ENCODE measurements at places on chromosomes 4 and X.
A peak's percentile ranks its signal among the peaks of the same experiment; 100 is the strongest.

DNA sequence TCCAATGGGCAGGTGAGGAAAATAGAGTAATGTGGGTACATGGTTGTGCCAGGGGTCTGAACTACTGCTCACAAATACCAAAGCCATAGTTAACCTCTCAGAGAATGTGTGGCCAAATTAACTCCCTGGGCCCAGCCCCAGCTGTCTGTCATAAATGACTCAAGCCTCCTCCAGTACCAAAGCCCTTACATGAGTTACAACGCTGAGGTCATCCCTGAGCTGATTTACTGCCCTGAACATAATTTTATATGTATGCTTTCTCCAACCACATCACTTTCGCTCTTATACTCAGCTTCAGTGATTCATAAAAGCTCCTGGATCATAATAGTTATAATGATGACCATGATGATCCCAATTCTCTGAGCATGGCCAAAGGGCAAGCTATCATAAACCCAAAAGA lies 283.9 kb downstream of the NKX6-1 start:
- no peak for DNase-seq

DNA sequence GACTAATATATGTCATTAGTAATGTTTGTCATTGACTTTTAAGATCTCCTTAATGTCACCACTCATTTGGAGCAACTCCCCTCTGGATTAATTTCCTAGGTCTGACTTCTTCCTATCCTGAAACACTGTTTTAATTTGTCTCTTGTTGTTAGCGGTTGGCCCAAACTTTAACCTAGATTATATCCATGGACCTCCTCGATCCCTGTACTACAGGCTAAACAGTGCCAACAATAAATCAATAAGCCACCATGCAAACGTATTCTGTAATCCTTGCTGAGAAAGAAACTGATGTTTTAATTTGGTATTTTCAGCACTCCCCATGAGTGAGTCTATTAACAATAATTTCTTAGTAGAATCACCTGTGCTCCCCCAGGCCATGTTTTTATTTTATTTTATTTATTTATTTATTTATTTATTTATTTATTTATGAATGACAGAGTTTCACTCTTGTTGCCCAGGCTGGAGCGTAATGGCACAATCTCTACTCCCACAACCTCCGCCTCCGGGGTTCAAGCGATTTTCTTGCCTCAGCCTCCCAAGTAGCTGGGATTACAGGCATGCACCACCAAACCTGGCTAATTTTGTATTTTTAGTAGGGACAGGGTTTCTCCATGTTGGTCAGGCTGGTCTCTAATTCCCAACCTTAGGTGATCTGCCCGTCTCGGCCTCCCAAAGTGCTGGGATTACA lies 204.1 kb downstream of the IL15 start:
- DNase-seq: no peak

DNA sequence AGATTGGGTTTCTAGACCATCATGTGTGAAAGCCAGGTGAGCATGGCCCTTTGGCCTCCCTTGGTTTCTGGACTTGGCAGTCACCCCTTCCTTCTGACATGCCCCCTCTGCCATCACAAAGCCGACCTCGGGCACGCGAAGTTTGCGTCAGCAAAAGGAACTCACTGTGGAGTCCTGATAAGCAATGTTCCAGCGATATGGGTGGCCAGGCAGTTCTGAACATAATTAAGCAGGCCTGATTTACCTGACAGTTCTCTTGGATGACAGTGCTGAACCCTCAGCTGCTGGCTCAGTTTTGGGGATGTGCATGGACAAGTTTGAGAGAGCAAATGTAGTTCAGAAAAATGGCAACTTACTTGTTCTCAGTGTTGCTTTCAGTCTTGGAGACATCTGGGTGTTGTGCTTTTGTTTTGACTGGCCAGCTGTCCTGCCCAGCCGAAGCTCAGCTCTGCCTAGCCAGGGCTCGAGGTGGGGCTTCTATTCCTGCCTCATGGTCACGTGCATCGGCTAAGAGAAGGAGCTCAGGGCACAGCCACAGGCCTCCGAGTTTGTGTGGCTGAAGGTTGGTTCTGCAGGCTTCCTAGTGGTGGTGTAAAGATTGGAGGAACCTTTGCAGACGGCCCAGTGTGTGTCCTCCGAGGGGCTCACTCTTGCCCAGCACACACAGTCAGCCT lies 78.3 kb downstream of the CLDN34 start:
- DNase-seq: no peak

- no peak for DNase-seq
Measured at GRCh38 chr4:17103231-17103630, 204.8 kb upstream of the LDB2 start.

DNA sequence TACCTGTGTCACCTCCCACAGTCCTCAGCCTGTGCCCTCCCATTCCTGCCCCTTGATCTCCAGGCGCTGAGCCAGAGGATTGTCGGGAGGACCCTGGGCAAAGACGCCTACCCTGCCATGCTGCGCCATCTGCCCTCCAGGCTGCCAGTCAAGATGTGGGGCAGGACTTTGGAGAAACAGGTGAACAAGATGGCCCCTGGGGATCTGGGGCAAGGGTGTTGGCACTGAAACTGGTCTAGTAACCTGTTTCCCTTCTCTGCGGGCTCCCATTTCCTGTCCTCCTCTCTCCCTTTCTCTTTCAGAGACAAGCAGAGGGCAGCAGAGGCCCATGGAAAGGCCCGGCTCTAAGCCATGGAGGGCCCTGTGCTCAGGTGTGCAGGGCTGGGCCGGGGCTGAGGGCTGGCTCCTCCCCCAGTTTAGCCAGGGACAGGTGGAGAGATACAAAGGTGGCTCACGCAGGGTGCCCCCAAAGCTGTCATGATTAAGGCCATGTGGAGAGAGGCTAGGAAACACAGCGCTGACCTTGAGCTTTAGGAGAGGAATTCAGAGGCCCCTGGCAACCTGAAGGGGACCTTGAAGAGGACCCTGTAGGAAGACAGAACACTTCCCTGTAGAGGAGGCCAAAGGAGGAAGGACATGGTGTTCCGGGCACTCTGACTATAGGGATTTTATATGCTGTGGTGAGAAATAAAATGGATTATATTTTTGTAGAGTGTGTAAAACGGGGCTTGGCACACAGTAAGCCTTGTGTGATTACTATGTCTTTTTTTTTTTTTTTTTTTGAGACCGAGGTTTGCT lies at the start of gene GLOD5:
Gene GLOD5 (plus strand): TSS at position 74 of the 798 bp plus-strand sequence. CDS start 44 bp downstream, at position 118.
- no peak for DNase-seq

GRCh38 chrX:51496501-51497291 lies at the start of gene NUDT11:
Gene NUDT11, minus strand, starts transcription at chrX:51496592. Its CDS starts 148 bp downstream, at chrX:51496444.
- DNase-seq: peak; percentile 53

- DNase-seq: no peak
Measured at GRCh38 chr4:152117933-152118507, 357.2 kb upstream of the GATB start.

GRCh38 chr4:7424553-7425111 lies 10.1 kb downstream of the PSAPL1 start:
- DNase-seq: peak; percentile 5

- no peak for DNase-seq
Measured at GRCh38 chr4:106022454-106022853, 127.2 kb downstream of the NPNT start.

DNA sequence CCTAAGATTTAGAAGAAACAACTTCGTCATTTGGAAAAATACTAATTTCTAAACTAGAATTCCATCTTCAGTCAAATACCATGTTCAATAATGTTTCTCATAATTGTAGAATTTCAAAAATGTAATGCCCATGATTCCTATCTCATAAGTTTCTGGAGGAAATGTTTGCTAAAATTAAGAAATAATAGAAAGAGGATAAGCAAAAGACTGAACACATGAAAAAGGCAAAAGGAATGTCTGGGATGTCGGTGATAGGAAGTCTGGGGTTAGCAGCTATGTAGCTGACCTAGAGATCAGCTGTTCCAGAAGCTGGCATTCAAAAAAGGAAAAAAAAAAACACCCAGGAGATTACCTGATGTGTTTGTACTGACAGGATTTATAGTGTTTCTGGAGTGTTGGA lies 18.9 kb upstream of the PCDH10 start:
- DNase-seq: no peak

- DNase-seq: no peak
Measured at GRCh38 chrX:38968344-38969216, 167.3 kb downstream of the MID1IP1 start.

DNA sequence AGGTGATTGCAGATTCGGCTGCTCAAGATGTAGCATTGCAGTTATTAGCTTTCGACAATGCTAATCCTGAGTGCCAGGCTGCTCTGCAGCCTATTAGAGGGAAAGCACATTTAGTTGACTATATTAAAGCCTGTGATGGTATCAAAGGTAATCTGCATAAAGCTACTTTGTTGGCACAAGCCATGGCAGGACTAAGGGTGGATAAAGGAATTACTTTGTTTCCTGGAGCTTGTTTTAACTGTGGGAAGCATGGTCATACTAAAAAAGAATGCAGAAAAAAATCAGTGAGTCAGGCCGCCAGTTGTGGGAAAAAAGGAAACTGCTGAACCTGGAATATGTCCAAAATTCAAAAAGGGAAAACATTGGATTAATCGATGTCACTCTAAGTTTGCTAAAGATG lies 154.9 kb upstream of the TECRL start:
- no peak for DNase-seq

DNA sequence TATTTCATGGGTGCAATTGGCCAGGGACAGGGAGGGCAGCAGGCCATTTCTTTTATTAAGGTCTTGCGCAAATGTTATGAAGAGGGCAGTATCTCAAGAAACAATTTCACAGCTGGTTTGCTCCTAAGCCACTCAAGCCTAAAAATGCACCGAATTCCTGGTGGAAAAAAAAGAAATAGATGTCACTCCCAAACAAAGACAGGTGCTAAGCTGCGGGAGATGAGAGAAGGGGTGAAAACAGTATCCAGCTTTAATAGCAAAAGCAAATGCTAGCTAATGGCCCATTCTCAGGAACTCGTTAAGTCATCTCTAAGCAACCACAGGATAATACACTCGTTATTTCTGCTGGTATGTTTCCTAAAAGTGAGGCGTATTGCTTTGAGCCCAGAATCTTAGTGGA lies 116.4 kb downstream of the ARX start:
- no peak for DNase-seq

DNA sequence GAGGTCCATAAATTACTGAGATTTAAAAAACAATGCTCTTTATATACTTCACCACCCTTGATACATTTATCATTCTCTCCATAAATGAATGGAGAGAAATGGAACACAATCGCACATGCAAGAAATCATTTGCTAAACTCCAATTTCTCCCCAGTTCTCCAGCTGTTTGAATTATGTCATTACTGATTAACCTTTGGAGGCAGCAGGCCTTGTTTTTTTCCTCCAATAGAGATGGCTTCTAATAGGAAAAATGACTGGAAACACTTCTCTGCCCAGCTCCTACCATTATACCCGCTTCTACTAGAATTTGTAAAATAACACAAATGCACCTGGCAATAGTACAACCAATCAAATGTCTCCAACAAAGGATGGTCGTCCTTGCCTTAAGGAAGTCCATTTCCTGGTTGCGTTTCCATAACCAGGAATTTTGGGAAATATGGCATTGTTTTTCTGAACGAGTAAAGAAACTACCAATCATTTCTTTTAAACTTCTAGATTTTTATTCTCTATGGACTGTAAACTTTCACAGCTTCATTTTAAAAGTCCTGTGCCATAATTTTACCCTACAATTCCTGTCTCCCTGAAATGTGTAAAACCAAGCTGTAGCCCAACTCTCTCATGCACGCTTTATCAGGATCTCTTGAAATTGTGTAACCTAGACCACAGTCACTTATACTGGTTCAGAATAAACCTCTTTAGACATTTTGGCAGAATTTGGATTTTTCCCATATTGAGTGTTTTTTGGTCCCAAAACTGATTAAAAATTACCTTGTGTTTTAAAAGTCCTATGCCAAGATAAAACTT lies 60.1 kb downstream of the APBB2 start:
- DNase-seq: no peak

DNA sequence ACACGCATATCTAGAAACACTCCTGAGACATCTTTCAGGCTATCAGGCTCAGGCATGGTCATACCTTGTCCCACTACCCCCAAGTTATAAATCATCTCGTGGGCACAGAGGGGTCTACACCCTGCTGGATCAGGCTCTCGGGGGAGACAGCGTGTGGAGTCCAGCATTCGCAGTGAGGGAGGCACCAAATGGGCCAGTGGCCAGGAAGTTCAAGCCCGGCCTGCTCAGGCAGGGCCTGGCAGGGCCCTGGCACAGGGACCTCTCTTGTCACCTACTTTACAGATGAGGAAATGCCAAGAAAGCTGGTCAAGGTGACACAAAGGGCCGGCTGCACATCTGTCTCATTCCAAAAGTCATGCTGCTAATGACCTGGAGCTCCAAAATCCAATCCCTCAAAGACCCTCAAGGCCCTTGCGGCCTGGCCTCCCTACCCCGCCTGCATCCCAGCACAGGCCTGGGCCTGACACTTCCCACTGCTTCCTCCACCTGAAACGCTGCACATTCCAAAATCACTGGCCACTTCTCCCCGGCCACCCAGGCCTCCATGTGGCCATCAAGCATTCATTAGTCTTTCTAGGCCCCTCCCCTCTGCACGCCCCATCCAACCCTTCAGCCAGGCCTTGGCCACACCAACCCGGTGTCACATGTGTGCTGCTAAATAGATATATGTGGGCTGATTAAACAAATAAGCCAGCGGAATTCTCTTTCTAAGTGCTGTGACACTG lies 35.6 kb downstream of the ACOX3 start:
- no peak for DNase-seq

GRCh38 chrX:20197641-20198210 lies 56.1 kb upstream of the EIF1AX start:
- no peak for DNase-seq

DNA sequence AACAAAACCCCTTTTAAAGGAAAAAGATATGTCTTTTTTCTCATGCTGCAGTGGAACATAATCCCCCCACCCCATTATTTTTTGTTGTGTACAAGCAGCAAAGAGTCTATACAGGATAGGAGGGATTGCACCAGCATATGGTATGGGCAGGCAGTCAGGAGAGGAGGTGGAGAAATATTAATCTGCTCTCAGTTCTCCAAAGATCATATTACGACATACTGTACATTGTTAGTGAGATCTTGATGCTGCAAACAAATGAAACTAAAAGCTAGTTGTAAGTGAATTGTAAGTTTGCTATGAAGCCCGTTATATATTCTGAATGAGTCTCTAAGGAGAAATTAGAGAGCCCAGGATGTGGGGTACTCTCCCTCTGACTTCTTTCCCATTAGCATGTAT lies 75.3 kb downstream of the RAPGEF2 start:
- DNase-seq: no peak

DNA sequence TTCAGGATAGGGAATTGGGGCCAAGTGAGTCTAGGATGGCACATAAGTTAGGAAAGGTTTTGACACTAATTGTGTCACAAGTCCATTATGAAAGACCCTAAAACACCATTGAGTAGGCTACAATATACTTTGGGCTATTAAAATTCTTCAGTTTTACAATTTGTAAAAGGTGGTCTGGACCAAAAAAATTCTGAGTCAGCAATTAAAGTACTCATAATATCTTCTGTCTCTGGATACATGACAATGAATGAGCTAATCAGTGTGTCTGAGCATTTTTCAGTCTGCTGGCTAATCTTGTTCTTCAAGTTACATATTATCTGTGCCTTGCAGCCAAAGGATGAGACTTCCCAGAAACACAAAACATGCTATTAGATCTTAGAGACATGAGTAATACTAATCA lies 14.3 kb downstream of the ARMCX1 start:
- no peak for DNase-seq

- DNase-seq: no peak
Measured at GRCh38 chr4:12911750-12912358, 572.3 kb downstream of the RAB28 start.
